GM19239 (cell line): ENCODE measurements at places on chromosomes 2 and 18.

DNA sequence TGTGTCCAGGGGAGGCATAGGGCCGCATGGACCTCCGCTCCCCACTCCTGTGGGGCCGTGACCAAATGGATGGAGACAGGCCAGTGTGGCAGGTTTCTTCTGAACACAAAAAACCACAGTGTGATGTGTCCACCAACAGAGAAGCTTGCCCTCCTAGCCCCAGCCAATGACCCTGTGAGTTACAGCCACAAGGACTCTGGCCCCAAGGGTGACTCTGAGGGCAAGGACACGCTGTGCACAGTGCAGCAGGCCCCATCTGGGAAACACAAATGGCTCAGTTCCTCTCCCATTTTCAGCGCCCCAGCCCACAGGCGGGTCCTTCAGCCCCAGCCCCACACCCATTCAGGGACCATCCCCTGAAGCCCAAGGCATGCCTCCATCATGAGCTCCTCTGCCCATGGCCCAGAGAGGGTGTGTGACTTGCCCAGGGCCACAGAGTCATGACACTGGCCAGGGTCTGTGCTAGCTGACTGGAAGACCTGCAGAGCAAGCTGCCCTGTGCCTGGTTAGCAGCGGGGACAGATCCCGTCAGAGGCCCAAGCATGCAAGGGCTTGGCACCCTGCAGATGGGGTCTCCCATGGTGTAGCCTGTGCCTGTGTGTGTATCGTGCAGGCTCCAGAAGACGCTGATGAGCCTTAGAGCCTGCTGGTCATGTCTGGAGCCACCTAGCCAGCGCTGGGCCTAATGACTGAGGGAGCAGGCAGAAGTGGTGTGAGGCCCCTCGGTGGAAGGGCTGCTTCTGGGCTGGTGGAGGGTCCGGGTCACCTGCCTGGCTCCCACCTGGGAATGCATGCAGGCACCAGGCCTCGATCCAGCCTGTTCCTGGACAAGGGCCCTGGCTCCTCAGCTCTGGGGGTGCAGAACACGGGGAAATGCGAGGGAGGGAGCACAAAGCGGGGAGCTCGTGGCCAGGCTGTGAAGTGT, 47.7 kb downstream of the HS6ST1 start:
- DNase-seq: no peak

DNA sequence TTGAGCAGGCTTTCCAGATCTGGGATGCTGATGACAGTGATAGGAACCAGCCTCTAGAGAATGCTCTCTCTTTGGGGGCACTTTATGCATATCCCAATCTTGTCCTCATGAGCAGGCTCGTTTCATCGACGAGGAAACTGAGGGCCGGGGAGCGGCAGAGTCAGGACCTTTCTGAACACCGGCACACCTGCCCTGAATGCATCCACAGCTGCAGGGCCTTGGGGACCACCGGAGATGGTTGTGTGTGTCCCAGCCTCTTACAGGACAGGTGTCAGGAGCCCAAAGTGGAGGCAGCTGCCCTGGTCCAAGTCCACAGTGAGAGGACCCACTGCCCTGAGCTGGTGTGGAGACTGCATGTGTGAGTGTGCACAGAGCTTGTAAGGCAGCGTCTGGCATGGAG, 47.6 kb upstream of the FAHD2A start:
- DNase-seq: no peak

DNA sequence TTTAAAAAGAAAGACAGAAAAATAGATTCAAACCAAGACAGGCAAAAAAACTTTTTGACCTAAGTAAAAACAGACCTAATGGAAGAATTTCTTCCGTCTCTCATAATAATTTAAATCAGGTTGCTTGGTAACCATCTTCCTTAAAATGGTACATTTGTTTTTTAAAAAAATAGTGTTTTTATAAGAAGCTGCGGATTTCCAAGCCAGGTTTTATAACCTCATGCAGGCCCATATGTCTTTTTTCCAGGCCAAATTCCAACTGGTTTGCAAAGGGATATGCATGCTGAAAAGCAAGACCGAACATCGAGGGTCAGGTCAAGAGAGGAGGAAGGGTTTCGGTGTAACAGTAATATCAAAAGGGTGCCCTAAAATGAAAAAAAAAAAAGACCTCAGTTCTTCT, 172.9 kb downstream of the MAIP1 start:
- DNase-seq: no peak

- DNase-seq: no peak
Measured at GRCh38 chr2:86541334-86541733, 21.9 kb downstream of the CHMP3 start.

DNA sequence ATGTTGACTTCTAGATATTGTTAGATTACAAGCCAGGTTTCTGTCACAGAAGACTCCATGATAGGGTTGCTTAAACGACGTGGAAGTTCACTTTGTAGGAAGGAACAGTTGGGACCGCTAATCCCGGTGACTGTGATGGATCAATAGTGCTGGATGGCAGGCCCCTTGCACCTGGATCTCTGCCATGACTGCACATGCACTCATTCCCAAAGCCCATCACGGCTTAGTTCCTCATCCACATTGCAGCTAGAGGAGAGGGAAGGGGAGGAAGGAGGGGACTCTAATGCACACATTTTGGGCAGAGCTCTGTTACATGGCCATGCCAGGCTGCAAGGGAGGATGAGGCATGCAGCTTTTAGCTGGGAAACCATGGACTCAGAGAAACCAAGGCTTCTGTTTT, 773.7 kb upstream of the RAB6C start:
- no peak for DNase-seq

- no peak for DNase-seq
Measured at GRCh38 chr2:237661799-237662328, 34.5 kb downstream of the LRRFIP1 start.

DNA sequence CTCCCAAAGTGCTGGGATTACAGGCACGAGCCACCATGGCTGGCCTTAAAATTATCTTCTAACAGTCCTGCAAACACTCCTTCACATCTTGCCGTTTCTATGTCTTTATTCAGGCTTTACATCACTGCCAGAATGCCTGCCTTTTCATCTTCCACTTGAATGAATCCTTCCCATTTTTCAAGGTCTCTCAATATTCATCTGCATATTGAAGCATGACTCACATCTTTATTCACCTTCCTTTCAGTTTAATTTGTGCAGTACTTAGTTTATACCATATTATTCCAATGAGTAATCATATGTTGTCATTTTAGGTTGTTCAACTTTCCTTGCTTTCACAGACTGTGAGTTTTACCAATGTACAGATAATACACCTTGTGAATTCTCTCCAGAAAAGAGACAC, 510.1 kb upstream of the PIK3C3 start:
- no peak for DNase-seq

DNA sequence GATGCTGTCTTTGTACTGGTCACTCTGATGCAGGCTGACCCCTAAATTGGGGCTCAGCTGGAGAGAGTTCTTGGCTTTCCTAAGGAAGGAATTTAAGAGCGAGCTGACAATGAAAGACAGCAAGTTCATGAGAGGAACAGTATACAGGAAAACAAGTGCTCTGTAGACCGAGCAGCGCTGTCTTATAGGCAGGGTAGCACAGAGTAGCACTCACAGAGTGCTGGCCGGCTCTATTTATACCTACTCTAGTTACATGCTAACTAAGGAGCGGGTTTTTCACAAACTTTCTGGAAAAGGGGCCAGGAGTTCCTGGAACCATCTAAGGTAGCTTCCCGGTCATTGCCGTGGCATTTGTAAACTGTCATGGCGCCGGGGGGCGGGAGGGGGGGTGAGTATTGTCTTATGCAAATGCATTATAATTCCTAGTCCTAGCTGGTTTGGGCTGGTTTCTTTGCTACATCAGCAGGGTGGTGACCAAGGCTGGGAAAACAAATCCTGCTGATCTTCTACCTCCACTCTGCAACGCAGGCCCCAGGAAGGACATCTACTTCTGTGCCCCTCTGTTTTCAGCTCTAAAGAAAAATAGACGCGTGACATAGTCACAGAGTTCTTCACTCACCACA, 31.6 kb upstream of the MAP3K20 start:
- no peak for DNase-seq

DNA sequence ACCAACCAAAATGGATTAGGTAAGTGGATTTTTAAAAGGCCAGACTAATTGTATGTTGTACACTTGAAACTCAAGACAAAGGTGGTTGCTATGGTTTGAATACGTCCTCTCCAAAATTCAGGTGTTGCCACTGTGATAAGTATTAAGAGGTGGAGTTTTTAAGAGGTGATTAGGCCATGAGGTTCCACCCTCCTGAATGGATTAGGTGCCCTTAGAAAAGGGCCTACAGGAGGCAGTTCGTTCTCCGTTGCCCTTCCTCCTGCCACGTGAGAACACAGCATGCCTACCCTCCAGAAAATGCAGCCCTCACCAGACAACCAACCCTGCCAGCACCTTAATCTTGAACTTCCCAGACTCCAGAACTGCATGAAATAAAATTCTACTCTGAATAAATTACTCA, 51.2 kb downstream of the CHMP3 start:
- DNase-seq: no peak

DNA sequence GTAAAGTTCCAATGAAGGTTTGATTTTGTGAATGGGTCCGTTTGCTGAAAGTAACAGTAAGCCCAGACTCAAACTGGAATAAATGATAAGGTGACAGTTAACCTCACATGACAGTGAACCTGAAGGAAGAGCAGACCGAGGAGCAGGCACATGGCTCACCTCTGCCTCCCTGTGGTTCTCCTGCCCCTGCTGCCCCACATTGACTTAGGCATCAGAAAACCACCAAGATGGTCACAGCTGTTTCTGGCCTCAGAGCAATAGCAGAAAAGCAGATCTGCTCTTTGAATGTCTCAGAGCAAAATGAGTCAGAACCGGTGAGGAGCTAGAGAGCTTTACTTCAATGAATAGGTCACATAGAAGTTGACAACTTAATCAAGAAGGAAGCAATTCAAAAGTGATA, 487.6 kb downstream of the METTL4 start:
- no peak for DNase-seq

DNA sequence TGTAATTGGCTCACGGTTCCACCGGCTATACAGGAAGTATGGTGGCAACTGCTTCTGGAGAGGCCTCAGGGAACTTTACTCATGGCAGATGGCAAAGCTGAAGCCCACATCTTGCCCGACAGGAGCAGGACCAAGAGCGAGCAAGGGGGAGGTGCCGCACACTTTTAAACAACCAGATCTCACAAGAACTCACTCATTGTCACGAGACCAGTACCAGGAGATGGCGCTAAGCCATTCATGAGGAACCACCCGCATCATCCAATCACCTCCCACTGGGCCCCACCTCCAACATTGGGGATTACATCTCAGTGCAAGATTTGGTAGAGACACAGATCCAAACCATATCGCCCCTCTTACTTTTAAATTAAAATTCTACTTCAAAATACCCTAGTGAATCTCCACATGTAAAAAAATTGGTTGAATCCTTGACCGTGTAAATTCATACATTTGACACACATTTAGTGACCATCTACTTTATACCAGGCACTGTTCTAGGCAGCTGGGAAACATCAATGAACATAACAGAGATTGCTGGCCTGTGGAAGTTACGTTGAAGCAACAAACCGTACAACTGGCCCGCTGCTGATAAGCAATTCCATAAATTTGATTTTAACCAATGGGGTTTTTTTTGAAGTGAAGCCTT, 87.6 kb downstream of the ALPK2 start:
- no peak for DNase-seq

DNA sequence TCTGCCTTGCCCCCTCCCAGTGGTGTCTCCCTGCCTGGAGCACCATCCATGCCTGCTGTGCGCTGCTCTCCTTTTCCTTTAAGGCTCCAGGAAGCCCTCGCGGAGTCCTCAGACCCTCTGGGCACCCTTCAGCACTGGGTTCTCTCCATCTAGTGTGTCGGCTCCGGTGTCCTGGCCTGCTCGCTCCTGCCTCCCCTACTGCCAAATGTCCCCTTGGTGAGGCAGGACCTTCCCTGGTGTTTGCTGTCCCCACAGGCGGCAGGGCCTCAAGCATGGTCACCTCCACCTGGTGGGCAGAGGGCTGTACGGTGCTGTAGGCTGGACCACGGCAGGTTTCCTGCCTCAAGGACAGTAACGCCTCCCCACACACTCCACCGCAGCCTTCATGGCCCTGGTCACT, 90.2 kb downstream of the DGKD start:
- DNase-seq: no peak

- DNase-seq: no peak
Measured at GRCh38 chr2:239512054-239512453, 111.2 kb upstream of the HDAC4 start.

DNA sequence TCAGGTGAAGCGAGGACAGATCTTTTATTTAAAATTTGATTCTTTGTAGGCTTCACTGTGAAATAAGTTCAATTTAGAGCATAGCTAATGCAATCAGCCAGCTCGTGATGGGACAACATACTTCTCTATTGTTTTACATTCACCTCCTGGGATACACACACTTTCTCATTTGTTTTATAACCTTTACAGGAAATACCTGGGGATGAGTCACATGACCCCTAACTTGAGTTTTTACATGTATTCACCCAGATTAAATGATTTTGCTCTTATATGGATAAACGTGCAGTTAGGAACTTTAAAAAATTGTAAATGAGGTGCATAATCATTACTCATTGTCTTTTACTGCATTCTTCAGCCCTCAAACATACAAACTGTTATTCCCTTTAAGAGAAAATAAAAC, 152.1 kb downstream of the NEDD4L start:
- DNase-seq: no peak

DNA sequence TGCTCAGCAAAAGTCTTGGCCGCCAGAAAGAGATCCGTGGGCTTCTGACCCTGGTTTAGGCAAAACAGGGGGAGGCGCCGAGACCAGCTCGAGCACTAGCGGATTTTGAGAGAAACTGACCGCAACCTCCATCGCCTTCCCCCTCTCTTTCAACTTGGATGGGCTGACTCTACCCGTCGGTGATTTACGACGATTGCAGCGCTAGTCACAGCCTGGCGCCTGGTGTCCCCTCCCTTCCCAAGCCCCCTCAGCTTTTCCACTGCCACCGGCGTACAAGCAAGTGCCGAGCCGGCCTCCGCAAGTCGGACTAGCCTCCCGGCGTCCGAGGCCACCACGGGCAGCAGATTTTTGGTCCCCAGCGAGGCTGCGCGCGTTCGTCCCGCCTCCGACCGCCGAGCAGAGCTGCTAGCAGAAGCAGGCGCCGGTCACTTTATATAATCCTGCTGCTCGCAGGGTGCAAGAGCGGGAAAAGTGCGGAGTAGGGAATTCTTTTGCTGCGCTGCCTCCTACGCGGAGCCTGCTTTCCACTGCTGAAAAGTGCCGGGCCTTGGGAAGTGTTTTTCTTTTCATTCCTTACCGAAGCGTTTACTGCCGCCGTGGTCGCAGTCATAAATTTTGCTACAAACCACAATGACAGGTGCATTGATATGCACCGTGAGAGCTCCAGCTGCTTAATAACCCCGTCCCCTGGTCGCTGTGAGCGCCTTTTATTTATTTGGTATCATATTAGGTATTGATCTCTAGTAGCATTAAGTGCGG, 7.7 kb downstream of the HOXD3 start:
- no peak for DNase-seq

GRCh38 chr2:221447310-221447709, 124.8 kb downstream of the EPHA4 start:
- DNase-seq: no peak
